ENCODE measurements at places on chromosomes 3 and 15.

DNA sequence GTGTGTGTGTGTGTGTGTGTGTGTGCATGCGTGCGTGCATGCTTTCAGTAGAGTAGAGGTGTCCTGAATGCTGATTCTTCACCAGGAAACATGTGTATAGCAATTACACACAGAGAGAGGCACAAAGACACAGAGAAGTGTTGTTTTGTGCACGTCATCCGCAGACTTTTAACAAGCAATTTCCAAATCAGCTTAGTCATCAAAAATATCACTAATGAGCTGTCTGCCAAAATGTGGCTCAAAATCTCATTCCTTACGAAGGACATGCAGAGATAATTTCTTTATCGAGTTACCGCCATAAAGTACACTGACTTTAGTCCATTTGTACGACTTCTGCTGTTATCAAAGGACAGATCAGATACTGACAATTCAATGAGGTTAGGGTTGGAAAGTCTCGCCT is 274.9 kb upstream of the RARB start:
- no peak for DNase-seq

DNA sequence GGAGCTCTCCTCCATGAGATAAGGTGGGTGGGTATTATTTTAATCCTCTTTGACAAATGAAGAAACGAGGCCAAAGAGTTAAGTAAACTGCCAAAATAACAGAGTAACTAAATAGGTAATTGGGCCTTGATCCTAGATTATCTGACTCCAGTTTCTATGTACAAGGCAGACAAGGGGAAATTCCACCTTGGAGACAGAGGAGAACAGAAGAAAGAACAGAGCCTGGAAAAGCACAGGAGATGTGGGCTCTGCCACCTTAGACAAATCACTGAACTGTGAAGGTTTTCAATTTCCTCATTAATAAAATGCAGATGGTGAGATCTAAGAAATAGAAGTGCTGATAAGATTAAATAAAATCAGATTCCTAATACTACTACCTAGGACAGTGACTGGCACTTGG is 310.2 kb upstream of the TLE3 start:
- DNase-seq, result no peak

DNA sequence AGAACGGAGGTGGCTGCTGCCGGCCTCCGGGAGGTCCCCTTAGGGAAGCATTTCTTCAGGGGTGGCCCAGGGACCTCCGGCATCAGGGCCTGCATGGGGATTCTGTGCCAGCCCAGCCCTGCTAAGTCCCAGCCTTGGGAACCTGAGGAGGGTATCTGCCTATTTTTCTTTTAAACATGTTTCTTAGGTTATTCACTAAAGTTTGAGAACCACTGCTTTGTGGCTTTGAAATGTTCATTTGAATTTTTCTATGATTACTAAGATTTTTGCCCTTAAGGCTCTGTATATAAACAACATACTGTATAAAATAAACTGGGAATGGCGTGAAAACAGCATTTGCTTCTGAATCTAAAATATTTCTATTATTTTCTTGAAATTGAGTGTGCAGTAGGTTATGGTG is 24.4 kb downstream of the FAN1 start:
- no peak for DNase-seq

GRCh38 chr3:196096382-196096953 is 14.6 kb upstream of the TFRC start:
- DNase-seq, result no peak

DNA sequence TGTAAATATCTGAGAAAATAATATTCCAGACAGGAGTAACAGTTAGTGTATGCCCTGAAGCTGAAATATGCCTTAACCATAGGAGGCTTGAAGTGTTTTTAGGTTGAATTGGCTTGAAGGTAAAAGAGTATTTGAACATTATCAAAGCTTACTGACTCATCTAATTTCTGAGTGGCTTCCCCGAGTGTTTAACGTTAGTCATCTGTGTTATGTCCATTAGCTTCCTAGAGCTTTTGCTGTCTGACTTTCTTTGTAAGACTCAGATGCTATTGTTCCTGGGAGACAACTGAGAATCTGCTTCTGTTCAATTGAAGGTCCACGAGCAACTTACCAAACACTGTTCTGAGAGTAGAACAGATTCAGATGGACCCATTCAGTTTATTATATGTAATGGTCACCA is 656.8 kb upstream of the NECTIN3 start:
- DNase-seq, result no peak

GRCh38 chr15:84761607-84762131 is 13.3 kb downstream of the ZNF592 start:
- DNase-seq, result peak; percentile 8

GRCh38 chr3:177193688-177194268 is 3.5 kb downstream of the TBL1XR1 start:
- no peak for DNase-seq

DNA sequence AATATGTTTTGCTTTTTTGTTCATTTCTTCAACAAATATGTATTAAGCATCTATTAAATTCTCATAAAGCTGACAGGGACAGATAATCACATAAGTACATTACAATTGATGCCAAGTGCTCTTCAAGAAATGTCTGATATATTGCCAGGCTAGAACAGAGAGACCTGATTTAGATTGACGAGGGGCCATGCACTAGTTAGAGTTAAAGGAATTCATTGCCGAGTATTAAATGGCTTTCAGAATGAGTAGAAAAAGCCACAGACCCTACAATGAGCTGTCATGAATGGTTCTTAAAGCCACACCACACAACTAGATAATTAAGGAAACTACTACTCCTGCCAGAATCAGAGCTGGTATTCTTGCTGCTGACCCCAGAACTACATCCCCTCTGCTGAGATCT is 250.2 kb upstream of the MME start:
- DNase-seq, result no peak

GRCh38 chr3:127399154-127399553 is 111.3 kb upstream of the PRR20G start:
- DNase-seq, result no peak

DNA sequence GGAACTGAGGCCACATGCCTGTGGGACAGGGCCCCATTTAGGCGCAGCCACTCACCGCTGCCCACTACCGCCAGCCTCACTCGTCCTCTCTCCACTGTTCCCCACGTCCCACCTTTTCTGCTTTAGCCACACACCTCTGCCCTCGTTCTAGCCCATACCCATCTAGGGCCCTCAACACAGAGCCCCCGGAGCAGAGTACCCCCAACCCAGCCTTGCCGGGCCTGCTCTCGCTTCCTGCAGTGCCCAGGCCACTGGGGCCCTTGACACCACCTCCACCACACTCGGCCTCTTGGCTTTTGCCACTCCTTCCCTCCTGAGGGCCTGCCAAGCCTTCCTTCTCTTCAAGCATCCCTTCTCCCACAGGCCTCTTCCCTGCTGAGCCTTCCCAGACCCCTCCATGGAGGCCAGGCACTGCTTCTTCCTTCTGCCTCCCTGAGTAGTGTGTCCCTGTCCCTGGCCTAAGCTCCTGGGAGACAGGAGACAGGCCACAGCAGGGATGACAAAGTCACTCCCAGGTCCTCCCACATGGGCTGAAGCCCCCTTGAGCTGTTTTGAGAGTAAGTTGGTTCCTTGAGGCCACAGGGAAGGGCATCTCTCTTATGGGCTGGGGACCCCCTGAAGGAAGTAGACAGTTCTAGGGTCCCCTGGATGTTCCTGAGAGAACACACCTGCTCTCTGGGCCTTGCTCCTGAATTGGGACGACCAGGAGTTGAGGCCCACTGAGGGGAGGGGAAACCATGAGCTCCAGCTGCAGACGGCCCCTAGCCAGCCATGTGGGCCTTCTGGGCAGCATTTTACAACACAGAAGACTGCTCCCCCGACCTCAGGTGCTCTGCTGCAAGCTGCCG is 4.4 kb downstream of the PRSS50 start:
- no peak for DNase-seq

- no peak for DNase-seq
These were observed 77.2 kb downstream of the CD200R1L start for GRCh38 chr3:112769286-112769978.

DNA sequence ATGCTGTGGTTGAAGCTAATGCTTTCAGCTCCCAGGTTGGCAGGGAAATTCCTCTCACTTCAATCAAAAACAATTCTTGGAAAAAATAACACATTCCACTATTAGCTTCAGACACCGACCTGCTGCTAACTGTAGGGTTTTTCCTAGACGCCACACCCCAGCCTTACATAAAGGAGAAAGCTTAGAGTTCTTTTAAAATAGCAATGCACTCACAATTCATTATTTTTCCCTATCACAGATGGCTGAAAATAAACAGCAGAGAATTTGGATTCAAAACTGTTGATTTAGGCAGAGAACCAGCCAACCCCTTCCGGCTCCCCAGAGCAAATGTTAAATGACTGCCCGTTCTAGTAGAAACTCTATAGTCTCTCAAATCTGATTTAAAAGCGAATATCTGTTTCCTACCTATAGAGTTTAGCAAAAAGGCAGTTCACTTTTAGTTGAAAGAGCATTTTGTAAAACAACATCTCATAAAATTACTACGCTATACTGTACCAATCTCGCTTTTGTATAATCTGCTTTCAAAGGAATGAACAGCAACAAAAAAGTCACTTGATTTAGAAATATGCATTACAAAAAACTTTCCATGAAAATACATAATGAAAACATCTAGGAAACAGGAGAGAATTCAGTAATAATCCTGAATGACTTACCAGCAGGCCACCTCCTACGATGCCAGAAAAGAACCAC is 586 bp downstream of the TM4SF1 start:
- DNase-seq, result no peak

DNA sequence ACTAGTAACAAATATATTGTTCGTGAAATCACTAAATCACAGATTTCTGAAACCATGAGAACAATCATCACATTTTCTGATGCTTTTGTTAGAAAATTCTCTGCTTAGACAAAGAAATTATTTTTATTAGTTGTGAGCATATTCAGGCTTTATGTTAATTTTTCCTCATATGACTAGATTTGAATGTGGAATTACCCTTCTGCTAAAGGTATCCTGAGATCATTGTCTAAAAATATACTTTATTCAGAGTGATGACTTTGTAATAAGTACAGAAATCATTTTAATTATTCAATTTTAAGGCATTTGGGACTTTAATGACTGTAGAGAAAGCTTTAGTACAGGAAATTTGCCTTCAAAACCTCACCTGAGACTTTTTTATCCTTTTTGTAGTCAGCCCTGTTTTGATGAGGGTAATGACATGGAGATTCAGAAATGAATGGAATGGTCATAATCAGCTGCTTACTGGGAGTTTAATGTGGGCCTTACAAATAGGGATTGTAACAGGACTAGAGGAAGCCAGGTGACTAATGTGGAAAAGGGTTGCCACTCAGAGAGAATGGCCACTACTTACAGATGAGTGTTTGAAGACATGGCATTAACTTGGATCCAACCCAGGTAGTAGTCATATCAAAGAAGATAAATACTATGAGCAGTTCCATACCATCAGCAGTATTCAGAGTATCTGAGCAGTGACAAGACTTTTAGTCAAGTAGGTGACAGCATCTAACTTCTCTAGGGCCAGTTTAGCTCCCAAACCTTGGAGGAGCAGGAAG is 148.3 kb downstream of the MBNL1 start:
- no peak for DNase-seq

DNA sequence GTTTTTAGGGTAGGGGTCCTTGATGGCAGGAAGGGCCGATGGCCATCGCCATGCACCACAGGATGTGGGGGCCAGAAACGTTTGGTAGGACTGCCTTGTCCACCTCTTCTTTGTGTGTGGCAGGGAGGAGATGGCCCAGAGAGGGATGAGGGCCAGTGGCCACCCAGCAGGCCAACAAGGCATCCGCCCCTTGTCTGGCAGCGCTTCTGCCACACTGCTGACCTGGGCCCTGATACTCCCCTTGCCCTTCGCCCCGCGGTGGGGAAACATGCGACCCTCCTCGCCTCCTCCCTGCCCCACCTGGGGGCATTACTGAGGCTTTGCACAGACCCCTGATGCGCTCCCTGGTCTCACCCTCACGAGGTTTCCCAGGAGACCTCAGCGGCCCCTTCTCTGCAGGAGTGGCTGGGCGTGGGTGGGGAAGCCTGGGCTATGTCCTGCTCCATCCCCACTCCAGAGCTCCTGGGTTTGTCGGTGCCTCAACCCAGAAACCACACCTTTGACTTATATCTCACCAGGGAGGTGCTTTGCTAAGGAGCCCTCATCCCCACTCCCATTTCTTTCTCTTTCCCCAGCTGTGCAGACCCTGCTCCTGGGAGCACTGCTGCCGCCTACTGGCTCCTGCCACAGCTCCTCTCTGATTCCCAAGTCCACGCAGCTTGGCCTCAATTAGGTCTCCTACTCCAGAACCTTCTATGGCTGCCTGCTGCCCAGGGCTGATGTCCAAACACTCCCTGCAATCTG is 38.7 kb downstream of the FEM1B start:
- DNase-seq, result no peak

DNA sequence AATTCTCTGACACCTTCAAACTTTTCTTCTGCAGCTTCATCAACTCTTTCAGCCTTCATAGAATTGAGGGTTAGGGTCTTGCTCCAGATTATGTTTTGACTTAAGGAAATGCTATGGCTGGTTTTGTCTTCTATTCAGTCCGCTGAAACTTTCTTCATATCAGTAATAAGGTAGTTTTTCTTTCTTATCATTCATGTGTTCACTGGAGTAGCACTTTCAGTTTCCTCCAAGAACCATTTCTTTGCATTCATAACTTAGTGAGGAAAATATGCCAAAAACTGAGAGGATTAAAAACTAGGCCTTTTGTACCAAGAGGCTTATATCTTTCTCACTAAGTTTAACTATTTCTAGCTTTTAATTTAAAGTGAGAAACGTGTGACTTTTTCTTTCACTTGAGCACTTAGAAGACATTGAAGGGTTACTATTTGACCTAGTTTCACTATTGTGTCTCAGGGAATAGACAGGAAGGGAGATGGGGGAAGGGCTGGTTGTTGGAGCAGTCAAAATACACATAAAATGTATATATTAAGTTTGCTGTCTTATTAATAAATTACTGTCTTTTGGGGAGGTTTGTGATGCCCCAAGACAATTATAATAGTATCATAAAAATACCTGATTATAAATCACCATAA is 1110.1 kb downstream of the TBL1XR1 start:
- DNase-seq, result no peak

- no peak for DNase-seq
These were observed 185.9 kb downstream of the MEX3B start for GRCh38 chr15:81859737-81860516.

GRCh38 chr3:43071313-43071893 is 34.5 kb downstream of the POMGNT2 start:
- no peak for DNase-seq
